ENCODE measurements at places on chromosomes 1 and 21.

GRCh38 chr1:159009704-159010361, at the start of gene IFI16:
Gene IFI16, plus strand, starts transcription at chr1:159009907. Its CDS starts 4,774 bp downstream, at chr1:159014681.
- DNase-seq, result no peak

DNA sequence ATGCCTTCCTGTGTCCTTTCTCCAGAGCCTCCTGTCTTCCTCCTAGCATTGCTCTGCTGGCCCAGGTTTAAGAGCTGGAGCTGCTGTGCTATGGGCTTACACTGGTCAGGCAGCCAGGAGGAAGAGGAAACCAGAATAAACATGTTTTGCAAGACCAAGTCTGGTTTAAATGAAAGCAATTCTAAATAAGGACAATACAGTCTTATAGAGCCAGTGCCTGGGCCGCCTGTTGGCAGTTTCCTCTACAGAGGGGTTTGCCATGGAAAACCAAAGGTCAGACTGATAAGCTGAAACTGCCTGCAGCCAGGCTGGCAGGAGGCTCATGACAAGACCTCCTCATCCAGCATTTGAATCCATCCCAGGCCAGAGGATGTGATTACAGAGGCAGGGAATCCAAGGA, 92.9 kb upstream of the FGGY start:
- no peak for DNase-seq

DNA sequence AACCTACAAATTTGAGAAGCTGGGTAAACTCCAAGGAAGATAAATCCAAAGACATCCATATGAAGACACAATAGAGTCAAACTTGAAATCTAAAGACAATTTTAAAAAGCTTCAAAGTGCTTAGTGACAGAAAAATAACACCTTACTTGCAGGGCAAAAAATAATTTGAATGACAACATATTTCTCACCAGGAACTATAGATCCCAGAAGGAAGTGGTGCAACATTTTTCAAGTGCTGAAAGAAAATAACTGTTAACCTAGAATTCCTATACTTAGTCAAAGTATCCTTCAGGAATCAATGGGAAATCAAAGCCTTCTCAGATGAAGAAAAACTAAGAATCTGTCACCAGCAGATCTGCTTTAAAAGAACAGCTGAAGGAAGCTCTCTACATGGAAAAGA, 184.4 kb downstream of the HLX start:
- DNase-seq, result no peak

DNA sequence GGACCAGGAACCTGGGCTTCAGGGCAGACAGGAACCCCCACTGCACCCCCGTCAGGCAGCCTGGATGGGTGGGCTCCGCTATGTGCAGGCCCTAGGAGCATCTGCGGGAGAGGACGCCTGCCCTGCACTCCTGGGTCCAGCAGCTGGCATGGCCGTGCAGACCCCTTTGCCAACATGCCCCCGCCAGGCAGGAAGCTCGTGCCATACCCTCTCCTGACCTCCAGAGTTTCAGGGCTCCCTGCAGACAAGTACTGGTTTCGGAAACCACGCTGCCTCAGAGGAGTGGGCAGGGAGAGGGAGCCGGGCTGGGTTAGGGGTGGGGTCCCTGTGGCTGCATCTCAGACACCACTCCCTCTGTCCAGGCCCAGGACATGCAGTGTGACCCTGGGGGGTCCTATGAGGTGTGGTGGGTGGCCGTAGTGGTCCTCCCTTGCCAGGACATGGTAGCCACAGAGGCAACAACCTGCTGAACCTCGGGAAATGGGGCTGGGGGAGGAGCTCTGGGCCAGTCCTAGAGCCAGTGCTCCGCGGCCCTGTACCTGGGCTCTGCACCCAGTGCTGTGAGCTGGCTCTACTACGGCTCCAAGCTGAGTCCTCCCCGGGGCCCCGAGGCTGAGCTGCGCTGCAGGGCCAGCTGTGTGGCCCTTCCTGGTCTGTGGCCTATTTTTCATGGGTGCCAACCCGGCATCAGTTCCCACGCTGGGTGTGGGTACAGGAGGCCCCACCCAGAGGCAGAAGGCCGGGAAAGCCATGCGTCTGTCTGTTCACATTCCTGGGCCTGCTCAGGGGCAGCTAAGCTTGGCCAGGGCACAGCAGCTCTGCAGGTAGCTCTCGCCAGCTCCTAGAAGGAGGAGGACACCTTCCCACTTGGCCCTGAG, 1.4 kb downstream of the PLEKHN1 start:
- DNase-seq, result no peak

GRCh38 chr1:187504779-187505178, 676.0 kb downstream of the PLA2G4A start:
- no peak for DNase-seq

- no peak for DNase-seq
These were observed 82.9 kb downstream of the ITPKB start for GRCh38 chr1:226656201-226656600.

DNA sequence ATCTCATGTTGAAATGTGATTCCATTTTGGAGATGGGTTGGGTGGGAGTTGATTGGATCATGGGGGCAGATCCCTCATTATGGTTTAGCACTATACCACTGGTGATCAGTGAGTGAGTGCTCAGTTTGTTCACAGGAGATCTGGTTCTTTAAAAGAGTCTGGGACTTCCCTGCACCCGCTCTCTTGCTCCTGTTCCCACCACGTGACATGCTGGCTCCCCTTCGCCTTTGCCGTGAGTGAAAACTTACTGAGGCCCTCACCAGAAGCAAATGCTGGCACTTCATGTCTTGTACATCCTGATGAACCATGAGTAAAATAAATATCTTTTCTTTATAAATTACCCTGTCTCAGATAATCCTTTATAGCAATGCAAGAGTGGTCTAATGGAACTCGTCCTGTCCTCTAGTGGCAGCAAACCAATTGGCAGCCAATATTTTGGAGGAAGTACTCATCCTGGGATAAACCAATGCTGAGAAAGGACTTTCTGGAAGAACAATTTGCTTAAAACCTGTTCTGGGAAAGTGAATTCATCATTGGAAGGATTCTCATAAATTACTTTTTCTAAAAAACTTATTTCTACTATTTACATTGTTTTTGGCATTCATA, 27.8 kb upstream of the CYP4A11 start:
- DNase-seq, result no peak

DNA sequence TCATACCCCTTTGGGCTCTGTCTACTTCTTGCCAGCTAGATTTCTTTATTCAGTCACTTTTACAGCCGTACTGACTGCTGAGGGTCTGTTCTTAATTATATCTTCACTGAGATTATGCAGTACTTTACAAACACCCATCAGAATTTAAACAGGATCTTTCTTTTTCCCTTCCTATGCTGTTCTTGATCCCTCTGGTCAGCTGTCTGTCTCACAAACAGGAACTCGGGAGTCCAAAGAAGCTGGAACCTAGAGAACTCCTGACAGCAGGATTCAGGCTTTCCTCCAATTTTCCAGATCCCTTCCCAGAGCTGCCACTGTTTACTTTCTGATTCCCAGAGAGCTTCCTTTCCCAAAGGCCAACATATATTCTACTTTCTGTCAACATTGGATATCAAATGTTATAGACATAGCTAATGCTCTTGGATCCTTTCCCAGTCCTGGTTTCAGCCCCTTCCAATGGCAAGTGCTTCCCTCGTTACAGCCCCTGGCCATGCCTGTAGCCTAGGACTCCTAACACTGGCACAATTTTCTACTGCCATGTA, 59.5 kb downstream of the ATP2B4 start:
- DNase-seq, result no peak

- no peak for DNase-seq
These were observed 78.3 kb downstream of the GLIS1 start for GRCh38 chr1:53660666-53661065.

DNA sequence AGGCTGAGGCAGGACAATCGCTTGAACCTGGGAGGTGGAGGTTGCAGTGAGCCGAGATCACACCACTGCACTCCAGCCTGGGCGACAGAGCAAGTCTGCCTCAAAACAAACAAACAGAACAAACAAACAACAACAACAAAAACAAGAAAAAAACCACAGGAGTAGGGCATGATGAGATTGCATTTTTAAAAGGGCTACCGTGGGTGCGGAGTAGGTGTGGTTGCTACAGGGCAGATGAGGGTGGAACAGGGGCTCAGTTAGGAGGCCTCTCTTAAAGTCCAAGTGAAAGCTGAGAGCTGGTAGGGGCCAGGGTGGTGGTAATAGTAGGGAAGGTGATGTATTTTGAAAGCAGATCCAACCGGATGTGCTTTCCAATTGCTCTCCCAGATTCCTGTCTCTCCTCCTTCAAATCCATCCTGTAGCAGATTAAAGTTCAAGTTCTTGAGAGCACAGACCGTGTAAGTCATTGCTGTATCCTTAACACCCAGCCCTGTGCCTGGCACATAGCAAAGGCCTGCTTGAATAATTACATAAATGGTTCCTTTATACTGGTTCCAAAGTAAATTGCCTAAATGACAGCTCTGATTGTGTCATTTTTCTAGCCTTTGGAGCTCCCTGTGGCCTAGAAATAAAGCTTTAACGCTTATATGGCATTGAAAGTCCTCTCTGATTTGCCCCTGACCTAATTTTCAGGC, 4.2 kb upstream of the LINGO4 start:
- peak; percentile 10 for DNase-seq

DNA sequence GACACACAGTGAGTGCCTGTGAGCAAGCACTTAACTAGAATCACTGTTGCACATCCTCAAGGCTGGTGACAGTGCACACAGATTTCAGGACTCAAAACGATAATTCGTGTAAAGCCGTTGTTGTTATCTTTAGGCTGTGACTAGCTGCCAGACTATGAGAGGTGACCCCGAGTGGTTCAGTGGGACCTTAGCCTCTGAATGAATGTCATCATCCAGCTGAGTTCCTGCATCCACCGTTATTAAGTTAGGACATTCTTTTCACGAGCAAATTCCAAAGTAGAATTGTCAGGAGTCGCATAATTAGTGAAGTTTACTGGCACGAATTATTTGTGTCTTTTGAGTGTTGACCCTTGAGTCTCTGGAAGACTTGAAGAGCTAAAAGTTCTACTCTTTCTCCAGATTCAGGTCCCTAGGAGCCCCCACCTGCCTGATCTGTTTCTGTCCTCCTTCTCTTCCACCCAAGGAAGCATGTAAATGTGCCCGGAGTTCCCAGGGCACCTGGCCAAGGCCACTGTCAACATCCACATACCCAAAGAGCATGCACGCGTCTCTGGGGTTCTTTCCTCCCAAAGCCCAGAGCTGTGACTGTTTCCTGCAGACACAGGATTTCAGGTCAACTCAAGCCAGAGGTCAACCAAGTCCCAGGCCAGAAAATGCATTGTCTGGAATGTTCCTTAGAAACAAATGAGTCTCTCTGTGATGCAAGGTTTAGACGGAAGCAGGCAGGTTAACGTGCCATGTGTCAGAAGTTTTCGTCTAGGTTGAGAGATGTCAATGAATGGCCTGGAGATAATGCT, 207.2 kb downstream of the TOMM20 start:
- DNase-seq, result no peak

GRCh38 chr1:170397061-170397460, 134.9 kb upstream of the GORAB start:
- DNase-seq, result no peak

- peak; percentile 48 for DNase-seq
These were observed 27.2 kb upstream of the PSMB2 start for GRCh38 chr1:35668506-35668905.

DNA sequence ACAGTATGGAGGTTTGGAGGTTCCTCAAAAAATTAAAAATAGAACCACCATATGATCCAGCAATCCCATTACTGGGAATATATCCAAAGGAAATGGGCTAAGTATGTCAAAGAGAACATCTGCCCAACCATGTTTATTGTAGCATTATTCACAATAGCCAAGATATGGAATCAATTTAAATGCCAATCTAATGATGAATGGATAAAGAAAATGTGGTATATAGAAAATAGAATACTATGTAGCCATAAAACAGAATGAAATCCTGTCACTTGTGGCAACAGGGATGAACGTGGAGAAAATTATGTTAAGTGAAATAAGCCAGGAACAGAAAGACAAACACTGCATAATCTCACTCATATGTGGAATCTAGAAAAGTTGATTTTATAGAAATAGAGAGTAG, 201.7 kb upstream of the AJAP1 start:
- no peak for DNase-seq

- no peak for DNase-seq
These were observed 51.8 kb downstream of the UTP25 start for GRCh38 chr1:209879539-209879938.

- no peak for DNase-seq
These were observed 99.0 kb downstream of the ZZZ3 start for GRCh38 chr1:77583483-77583882.
